ENCODE measurements at places on chromosomes 12 and 14.

DNA sequence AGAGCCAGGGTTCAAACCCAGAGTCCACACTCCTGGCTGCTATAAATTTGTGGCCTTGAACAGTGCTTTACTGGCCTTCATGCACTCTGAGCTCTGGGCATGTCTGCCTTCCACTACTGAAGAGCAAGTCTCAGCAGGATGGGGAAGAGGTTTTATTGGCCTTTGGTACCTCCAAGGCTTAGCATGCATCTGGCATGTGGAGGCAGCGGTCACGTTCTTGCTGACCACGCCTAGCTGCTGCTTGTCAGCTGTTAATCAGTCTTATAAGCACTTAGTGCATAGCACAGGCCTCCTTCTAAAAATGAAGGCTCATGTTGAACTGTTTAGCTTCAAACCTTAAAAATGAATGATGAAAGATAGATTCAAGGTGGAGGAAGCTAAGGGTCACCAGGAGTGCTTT is 177.5 kb downstream of the PELI2 start:
- DNase-seq: no peak

GRCh38 chr12:28878629-28879028 is 270.4 kb upstream of the FAR2 start:
- DNase-seq: no peak

DNA sequence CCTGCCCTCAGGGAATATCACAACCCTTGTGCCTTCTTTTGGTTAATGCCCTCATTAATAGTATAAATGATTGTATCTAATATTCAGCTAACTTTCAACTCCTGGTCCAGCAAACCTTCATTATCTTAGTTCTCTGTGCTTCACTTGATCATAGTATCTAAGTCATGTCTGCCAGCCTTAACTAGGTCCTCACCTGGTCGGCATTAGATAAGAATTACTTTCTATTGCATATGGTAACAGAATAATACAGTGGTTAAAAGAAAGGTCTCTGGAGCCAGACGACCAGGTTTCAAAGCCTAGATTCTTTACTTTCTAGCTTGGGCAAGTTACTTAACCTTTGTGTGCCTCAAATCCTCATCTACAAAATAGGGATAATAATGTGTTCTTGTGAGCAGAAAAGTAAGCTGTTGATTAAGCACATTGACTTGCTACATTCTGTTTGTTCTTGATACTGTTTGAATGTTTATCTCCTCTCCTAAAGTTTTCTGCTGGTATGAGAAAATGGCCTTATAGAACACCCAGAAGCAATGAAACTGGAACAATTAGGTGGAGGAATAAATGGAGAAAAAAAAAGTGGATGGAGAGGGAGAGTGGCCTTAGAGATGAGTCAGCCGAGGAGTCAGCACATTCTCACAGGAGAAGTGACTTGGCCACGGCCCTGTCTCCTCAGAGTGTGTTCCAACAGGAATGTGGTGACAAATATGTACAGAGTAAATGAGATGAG is 176.1 kb downstream of the SLC25A21 start:
- no peak for DNase-seq

DNA sequence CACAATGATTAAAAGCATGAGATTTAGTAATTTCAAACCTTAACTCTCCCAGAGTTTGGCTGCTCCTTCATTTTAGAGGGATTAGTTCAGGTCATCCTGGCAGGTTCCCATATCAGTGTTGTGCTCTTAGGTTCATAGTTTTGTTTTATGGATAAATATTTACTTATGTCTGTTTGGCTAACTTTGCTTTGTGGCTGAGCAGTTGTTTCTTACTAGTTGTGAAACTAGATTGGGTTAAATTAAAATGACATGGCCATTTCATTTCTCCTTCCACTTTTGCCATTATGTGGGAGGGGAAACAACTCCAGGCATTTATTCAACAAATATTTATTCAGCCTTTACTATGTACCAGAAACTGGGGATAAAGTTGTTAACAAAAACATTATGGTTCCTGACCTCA is 158.8 kb downstream of the TMTC3 start:
- no peak for DNase-seq

DNA sequence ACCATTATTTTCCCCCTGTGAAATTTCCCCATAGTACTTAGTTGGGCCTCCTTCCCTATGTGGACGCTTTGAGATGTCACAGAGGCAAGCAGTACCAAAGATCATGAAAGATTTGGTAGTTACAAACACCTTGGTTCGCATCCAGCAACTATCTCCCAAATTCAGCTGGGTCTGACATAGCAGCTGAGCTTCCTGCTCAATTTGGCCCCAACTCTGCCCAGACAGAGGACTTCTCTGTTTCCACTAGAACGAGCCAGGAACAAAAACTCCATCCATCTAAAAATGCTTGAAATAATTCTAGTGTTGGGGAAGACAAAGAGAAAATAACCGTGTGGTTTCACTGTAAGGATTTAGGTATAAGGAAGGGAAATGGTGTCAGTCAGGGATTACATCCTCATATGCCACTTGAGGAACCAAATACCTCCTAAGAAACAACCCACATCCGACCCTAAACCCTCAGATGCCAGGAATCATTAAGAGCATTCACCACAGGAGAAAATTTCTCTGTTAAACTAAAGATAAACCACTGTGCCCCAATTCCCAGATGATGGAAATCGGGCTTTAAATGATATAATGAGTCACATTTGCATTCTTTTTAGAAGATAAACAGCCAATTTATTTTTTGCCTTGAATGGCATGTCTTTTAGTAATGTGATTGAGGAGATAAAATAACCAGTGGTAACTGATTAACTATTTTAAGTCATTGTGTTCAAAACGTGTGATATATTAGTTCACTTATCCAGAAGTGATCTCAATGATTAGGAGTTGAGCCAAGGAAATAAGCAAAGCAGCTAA is 103.7 kb upstream of the IFNG-AS1 start:
- DNase-seq: no peak

DNA sequence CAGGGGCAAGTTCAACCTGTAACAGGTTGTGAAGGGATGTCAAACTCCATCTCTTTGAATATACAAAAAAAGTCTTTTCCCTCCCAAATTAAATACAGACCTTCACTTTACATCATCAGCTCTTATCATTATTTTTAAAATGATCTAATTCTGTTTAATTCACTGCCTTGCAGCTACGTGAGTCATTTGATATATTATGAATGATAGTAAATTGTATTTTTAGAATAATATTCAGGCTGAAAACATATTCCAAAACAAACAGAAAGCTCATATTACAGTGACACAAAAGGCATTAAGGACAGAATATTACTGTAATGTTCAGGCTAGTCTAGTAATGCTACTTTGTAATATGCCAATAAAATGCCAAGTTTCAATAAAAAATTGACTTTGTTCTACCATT is 53.3 kb downstream of the BCAT1 start:
- DNase-seq: no peak

DNA sequence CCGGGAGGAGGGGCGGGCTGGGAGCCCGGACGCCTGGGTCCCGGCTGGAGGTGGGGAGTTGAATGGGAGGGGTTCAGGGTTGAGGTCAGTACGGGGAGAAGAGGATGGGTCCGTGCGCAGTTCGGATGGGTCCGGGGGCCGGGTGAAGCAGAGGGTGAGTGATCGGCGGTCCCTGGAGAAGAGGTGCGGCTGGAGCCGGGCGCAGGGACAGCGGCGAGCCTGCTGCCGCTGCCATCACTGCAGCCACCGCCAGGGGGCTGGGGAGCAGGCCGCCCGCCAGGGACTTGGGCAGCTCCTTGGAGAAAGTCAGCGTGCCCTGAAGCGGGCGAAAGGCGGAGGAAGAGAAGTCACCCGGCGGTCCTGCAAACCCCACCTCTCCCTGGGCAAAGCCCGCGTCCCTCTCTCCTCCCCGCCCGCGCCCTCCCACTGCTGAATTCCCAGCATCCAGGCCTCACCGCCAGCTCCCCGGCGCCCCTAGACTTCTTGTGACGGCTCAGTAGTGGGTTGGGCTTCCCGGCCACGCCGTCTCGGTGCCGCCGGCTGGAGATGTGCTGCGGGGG is 6.0 kb upstream of the GPR84 start:
- no peak for DNase-seq

GRCh38 chr14:96275177-96276112 is 19.4 kb downstream of the BDKRB1 start:
- DNase-seq: peak; percentile 63

- DNase-seq: no peak
Observed at GRCh38 chr14:75221797-75222196, 45.4 kb upstream of the TMED10 start.

DNA sequence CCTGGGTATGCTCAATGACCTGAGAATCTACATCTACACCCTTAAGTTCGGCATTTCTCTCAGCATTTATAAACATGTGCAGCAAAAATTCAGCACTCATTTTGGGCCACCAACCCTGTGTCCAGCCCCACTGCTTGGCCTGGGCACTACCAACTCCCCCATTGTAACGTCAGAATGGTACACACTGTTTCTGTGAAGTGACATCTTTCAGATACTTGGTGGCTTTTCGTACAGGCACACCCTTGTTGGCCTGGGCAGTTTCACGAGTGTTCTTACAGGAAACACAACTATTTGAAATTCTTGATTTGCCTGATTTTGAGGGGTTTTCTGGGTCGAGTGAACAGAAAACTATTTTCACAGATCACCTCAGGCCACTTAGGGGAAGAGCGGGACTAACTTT is 46.0 kb downstream of the TSHR start:
- DNase-seq: no peak

DNA sequence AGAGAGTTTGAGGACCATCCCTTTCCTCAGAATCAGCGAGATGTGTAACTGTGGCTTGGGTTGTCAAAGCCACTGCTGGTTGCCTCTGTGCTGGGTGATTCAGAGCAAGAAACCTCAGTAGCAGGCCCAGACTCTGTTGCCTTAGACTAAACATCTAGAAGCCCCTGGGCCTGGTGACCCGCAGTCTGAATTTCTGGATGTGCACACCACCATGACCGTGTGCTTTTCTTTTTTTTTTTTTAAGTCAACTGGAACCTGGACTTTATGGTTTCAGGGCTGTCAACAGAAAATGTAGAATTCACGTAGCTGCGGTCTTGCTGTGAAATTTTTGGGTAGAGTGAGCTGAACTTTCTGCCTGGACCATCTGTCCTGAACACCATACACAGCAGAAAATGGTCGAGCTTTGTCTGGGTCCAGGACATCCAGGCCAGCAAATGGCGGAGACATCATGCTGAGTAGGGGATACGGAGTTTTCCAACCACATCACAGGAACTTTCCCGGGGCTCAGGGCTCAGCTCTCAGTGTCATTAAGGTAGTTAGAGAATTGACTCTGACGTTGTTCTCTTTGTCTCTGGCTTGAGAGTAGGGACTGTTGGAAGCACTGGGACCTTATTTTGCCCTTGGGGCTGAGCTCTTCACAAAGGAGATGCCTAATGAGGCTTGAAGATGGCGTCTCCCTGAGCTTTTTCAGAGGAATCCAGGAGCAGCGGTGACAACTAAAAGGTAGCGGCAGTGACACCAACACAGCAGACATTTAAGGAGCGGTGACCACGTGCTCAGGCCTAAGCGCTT is 23.0 kb upstream of the BATF start:
- DNase-seq: no peak

GRCh38 chr12:27331927-27332324 is 710 bp upstream of the BMAL2 start:
- DNase-seq: peak; percentile 39

GRCh38 chr12:125005652-125006051 is 12.2 kb downstream of the BRI3BP start:
- no peak for DNase-seq

DNA sequence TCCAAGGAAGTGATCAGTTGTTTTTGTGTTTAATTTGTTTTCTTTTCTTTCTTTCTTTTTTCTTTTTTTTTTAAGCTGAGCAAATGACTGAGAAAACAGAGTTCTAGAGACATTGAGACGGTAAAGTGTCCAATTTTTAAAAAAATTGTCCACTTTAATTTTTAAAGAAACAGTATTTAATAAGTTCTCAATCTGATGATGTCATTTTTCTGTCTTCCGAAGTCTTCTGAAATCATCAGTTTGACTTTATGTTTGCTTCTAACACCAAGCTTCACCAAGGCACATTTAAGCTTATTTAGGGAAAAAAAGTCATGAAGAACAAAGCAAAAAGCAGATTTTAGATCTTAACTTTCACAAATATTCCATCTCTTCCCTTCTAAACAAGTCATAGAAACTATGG is 63.4 kb upstream of the RTRAF start:
- no peak for DNase-seq

DNA sequence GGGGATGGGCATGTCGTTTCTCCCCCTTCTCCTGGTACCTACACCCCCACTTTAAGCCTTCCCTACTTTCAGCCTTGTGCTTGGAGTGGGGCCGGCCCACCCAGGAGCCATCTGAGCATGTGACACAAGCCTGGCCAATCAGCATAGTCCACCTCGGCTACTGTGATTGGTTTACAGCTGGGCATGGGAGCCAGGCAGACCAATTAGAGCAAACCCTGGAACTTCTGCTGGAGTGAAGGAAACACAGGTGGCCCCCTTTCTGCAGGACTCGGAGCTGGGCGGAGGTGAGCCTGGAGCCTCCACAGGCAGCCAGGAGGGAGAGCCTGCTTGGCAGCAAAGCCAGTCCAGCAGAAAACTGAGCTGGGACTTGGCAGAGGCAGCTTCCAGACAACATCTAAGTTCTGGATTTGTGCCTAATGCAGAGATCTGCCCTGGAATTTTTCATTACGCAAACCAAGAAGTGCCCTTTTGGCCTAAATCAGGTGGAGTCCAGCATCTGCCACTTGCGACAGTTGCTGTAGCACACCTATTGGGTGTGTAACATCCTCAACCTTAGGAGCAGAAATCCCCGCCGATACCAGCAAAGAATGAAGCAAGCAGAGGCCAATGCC is 59.5 kb downstream of the SCARB1 start:
- peak; percentile 23 for DNase-seq

GRCh38 chr12:113926788-113927187 is 39.3 kb downstream of the RBM19 start:
- no peak for DNase-seq

DNA sequence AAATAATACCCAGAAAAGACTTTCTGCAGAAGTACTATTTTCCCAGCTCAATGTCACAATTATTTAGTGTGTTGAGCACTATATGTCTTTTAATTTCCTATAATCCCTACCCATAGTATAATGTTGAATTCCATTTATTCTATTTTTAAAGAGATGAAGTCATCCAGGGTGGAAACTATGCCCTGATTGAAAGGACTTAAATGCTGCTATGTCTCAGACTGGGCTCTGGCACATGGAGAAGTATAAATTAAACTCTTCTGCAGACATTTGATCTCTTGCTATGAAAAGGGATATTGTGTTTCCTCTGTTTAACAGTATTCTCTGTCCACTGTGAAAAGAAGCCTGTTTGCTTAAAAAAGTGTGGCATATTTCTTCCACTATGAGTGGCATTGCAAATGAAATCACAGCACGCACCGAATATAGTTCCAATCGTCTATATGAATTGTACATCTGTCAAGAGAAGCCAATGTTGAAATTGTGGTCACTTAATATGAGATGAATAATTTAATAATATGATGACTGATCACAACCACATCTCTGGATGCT is 192.3 kb downstream of the BCAT1 start:
- DNase-seq: no peak

- DNase-seq: no peak
Observed at GRCh38 chr14:30214014-30214413, 286.4 kb upstream of the PRKD1 start.

DNA sequence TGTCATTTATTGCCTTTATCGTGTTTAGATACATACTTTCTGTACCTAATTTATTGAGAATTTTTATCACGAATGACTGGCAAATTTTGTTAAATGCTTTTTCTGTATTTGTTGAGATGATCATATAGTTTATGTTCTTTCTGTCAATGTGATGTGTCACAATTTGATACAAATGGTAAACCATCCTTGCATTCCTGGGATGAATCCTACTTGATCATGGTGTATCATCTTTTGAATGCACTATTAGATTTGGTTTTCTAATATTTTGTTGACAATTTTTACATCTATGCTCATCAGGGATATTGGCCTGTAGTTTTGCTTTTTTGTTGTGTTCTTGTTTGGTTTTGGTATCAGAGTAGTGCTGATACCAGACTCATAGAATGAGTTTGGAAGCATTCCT is 185.1 kb downstream of the NUBPL start:
- DNase-seq: no peak

All from KBM-7 (cell line).